ENCODE measurements at places on chromosomes 5 and 9. TPM values are rescaled to one million over a fixed set of nuclear protein-coding genes. Genes with fewer than 3 reads are reported as not detected.

Gene PLEKHG4B
- 1.5 TPM for total RNA-seq

Gene GNA14
- 0.42 TPM for total RNA-seq

Gene ARID3C
- 2.0 TPM for total RNA-seq

Gene C9
- 5.6 TPM for total RNA-seq

GRCh38 chr9:100309992-100310391 is 42.8 kb downstream of the TEX10 start:
- no peak for DNase-seq

- no peak for DNase-seq
Observed at GRCh38 chr5:103498800-103499551, 63.6 kb downstream of the NUDT12 start.

GRCh38 chr5:168128557-168128956 is 162.9 kb upstream of the WWC1 start:
- DNase-seq = no peak

GRCh38 chr9:7370381-7370780 is 429.2 kb downstream of the DMAC1 start:
- no peak for DNase-seq

- DNase-seq = no peak
Observed at GRCh38 chr5:67543720-67544270, 347.2 kb upstream of the CD180 start.
